Regular cardiac myocyte (primary cell): ENCODE measurements at places on chromosomes 6 and 20. TPM values are rescaled to one million over a fixed set of nuclear protein-coding genes. Genes with fewer than 3 reads are reported as not detected.

Gene CGA
- 0.28 TPM in 1 of 2 replicates, not detected in the other for total RNA-seq

Gene DEK
- total RNA-seq = 87.9 and 181 TPM in 2 replicates

Gene LATS1
- total RNA-seq = 6.2 and 7.7 TPM in 2 replicates

Gene LIME1
- total RNA-seq = 3.3 and 4.2 TPM in 2 replicates

Gene C6orf118
- not detected in 2 replicates for total RNA-seq

Gene PPP1R3G
- total RNA-seq = 1.7 and 8.7 TPM in 2 replicates
